ENCODE measurements at places on chromosomes 5 and 9.

DNA sequence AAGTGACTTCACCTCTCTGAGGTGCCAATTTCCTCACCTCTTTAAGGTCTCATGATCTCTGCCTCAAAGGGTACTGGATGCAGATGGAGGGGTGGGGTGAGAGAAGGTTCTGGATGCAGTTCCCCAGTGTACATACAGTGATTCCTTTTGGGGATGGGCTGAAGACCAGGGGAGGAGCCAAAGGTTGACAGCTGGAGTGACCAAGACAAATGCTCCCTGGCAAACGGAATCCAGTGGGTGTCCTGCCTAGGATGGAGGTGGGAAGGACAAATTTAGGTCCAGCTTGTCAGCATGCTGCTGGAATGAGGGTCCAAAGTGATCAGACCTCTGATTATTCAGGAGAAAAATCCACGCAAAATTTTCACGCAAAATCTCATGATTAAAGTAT, 7.3 kb upstream of the LMX1B start:
- DNase-seq = no peak

DNA sequence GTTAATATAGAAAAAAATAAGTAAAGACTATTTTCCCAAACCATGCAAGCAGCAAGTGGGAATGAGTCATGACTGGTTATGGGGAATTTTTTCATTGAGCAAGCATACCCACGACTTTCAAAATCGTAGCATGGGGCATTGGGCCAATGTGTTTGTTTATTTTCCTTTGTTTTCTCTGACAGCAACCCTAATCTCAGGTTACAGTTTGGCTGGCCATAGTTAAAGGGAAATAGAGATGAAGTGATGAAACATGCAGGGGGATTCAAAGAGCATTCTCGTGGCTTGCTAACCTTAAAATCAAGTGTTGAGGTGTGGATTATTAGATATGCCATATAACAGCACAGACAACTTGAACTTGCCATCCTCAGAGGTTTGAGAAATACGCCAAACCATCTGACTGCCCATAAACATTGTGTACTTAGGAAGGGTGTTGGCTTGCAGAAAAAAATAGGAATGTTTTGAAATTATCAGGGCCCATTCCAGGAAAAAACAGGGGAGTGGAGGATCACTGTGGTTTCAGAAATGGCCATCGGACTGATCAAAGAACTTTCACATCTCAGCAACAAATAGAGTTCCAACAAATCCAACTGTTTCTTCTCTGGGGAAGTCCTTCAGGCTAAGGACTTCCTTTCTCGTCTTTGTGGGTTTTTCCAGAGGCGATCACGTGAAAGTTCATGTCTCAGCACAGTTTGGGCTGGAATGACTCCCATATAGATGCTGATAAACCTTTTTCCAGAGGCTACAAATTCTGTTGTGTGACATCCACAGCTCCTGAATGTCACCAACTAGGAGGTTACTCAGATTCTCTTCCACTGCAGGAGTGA, 259.1 kb downstream of the SYK start:
- no peak for DNase-seq

- DNase-seq = no peak
Observed at GRCh38 chr5:141211-141610, 49.2 kb downstream of the PLEKHG4B start.

- DNase-seq = no peak
Observed at GRCh38 chr5:80008995-80009765, 18.1 kb upstream of the MTX3 start.

- no peak for DNase-seq
Observed at GRCh38 chr5:17619354-17619753, 9.2 kb downstream of the TAF11L12 start.

GRCh38 chr5:148403344-148403743, 19.6 kb downstream of the FBXO38 start:
- DNase-seq = no peak

DNA sequence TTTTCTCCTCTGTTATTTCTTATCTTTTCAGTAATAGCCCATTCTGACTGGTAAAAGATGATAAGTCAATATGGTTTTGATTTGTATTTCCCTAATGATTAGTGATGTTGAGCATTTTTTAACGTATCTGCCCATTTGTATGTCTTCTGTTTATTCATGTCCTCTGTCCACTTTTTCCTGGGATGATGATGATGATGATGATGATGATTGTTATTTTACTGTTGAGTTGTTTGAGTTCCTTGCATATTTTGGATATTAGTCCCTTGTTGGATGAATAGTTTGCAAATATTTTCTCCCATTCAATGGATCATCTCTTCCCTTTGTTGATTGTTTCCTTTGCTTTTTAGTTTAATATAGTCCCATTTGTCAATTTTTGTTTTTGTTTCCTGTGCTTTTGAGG, 27.0 kb downstream of the UTP15 start:
- no peak for DNase-seq

DNA sequence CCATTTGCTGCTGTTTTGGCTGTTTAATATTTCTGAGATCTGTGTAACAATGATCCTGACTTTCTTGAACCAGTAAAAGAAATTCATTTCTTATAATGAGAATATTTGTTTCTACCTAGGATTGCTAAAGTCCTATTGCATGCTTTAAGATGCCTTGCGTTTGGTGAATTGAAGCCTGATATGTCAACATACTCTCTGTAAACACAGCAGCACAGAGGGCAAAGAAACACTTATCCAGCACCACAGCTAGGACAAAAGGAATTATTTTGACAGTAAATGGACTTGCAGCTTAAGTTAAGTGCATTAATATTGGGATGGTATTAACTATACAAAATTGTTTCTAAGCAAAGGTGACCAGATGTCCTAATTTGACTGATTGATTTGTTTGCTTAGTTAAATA, 2031.2 kb upstream of the CDH6 start:
- no peak for DNase-seq

GRCh38 chr5:158937381-158937952, 162.2 kb downstream of the EBF1 start:
- no peak for DNase-seq

- DNase-seq = no peak
Observed at GRCh38 chr5:178514851-178515418, 75.3 kb downstream of the COL23A1 start.

GRCh38 chr5:1502046-1502736, 21.6 kb downstream of the LPCAT1 start:
- no peak for DNase-seq

- no peak for DNase-seq
Observed at GRCh38 chr9:134496413-134497282, 145.0 kb upstream of the COL5A1 start.

GRCh38 chr5:121006217-121006616, 542.1 kb downstream of the PRR16 start:
- no peak for DNase-seq

- no peak for DNase-seq
Observed at GRCh38 chr5:149679876-149680809, 50.0 kb upstream of the PPARGC1B start.

- DNase-seq = no peak
Observed at GRCh38 chr5:5605170-5605764, 182.8 kb downstream of the ICE1 start.

DNA sequence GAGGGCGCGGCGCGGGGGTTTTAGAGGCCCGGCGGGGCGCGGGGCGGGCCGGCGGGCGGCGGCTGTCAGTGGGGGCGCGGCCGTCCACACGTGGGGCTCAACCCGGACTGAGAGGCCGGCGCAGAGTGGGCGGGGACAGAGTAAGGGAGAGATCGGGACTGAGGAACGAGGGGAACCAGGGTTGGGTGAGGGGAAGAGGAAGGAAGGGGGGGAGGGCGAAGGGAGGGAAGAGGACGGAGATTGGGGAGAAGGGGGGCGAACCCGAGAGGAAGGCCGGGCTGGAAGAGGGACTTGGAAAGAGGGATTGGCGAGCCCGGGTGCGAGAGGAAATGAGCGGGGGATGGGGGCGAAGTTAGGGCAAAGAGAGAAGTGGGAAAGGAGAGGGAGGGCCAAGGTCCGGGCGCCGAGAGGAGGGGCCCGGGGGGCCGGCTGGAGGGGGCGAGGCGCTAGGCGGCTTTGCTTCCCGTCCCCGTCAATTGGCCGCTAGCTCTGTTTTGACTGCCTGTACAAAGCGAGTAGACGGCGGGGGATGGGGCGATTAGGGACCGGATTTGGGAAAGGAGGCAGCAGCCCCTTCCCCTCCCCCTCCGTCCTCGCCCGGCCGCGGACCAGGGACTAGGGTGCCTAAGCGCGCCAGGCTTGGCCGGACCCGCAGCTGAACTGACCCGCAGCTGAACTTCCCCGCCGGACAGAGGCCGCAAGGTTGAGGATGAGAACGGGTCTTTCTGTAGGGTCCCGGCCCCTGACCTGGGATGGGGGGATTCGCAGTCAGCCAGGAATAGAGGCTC, 399 bp upstream of the FBN2 start:
- no peak for DNase-seq
